Panc1 (cell line): ENCODE measurements at places on chromosomes 4 and X.

GRCh38 chr4:83358410-83358809, 23.8 kb upstream of the HPSE start:
- H3K27me3 ChIP-seq: no peaks in the 10 kb centered on the region
- DNase-seq: no peak
- peak overlapping the region; percentile 46; the same call in 1 of the 2 replicates for H3K27ac ChIP-seq
- H3K4me1 ChIP-seq: peaks cover 19% of the 10 kb centered on the region
- H3K4me3 ChIP-seq: no peak overlapping the region

DNA sequence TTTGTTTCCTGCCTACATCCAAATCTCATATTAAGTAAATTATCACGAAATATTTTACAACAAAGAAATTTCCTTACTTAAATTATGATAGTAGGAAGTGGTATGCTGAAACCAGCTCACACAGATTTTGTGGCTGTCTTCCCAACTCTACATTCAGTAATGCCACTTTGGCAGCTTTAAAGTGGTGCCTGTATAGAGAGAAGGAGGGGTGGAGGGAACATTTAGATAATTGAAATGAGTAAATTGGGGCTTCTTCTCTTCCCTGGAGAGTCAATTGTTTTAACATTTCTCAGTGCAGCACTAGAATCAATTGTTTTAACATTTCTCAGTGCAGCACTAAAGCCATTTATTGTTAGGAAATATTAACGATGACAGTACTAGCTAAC, 1323.1 kb downstream of the PCDH7 start:
- no peaks in the 10 kb centered on the region for H3K27me3 ChIP-seq
- H3K4me3 ChIP-seq: no peak overlapping the region
- no peak for DNase-seq
- H3K4me1 ChIP-seq: no peaks in the 10 kb centered on the region
- no peaks in the 10 kb centered on the region for H3K36me3 ChIP-seq

- no peaks in the 10 kb centered on the region for H3K4me1 ChIP-seq
- no peaks in the 10 kb centered on the region for H3K36me3 ChIP-seq
- no peaks in the 10 kb centered on the region for H3K27me3 ChIP-seq
- H3K4me3 ChIP-seq: no peak overlapping the region
- no peak for DNase-seq
Measured at GRCh38 chr4:122423246-122423645, 33.3 kb downstream of the IL2 start.

DNA sequence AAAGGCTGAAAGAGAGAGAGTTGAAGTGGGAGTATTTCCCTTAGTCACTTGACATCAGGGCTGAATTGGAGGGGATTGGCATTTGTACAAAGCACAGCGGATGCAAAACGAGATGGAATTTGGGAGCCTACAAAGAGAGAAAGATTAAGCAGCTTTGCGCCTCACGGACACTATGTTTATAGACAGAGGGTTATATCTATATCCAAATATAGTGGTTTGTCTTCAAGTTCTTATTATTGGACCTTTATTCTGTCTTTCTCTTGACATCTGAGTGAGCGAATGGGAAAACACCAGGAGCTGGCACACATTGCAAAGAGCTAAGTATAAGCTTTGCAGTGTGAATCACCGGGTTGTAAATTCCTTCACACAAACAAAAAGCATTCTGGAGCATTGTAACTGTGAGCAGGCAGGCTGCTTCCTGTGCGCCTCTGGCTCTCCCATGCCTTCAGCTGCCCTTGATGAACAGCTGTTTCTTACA, 500.2 kb downstream of the STIM2 start:
- H3K27me3 ChIP-seq: no peaks in the 10 kb centered on the region
- no peaks in the 10 kb centered on the region for H3K4me1 ChIP-seq
- no peaks in the 10 kb centered on the region for H3K36me3 ChIP-seq
- H3K27ac ChIP-seq: no peak overlapping the region

- no peak overlapping the region for H3K27ac ChIP-seq
- H3K4me1 ChIP-seq: no peaks in the 10 kb centered on the region
- no peaks in the 10 kb centered on the region for H3K27me3 ChIP-seq
- H3K4me3 ChIP-seq: no peak overlapping the region
Measured at GRCh38 chrX:134525086-134525792, 65.3 kb downstream of the HPRT1 start.

- H3K27me3 ChIP-seq: no peaks in the 10 kb centered on the region
- no peak for DNase-seq
- H3K4me3 ChIP-seq: no peak overlapping the region
- H3K36me3 ChIP-seq: no peaks in the 10 kb centered on the region
- H3K27ac ChIP-seq: no peak overlapping the region
- H3K4me1 ChIP-seq: no peaks in the 10 kb centered on the region
Measured at GRCh38 chr4:185298728-185299430, 89.5 kb downstream of the SNX25 start.

DNA sequence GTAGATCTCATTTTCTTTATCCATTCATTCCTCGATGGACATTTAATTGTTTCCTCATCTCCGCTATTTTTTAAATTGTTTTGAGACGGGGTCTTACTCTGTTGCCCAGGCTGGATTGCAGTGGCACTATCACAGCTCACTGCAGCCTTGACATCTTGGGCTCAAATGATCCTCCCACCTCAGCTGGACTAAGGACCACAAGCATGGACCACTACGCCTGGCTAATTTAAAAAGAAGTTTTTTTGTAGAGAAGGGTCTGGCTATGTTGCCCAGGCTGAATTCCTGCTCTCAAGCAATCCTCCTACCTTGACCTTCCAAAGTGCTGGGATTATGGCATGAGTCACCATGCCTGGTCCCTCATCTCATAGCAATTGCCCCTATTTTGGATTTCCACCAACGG, 7.0 kb upstream of the TRIML1 start:
- DNase-seq: no peak
- H3K4me1 ChIP-seq: no peaks in the 10 kb centered on the region
- no peak overlapping the region for H3K4me3 ChIP-seq
- no peaks in the 10 kb centered on the region for H3K36me3 ChIP-seq
- H3K27ac ChIP-seq: no peak overlapping the region
- no peaks in the 10 kb centered on the region for H3K27me3 ChIP-seq

DNA sequence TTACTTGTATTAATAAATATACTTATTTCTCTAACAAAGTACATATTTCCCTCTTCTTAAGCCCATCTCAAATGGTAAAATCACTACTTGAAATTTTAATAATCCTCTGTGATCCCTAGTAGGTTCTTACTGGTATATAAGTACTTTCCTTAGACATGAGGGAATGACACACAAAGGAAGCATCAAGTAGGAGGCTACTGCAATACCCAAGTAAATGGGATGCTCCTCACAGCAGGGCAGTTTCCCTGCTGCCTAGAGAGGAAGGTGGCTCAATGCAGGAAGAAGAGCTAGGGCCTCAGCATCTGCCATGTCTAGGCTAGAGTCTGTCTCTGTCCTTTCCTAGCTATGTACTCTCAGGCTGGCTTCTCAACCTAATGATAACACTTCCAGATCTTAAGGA, 122.1 kb upstream of the DIPK2B start:
- peak; percentile 27 for DNase-seq
- no peaks in the 10 kb centered on the region for H3K27me3 ChIP-seq
- no peaks in the 10 kb centered on the region for H3K4me1 ChIP-seq
- no peaks in the 10 kb centered on the region for H3K36me3 ChIP-seq

DNA sequence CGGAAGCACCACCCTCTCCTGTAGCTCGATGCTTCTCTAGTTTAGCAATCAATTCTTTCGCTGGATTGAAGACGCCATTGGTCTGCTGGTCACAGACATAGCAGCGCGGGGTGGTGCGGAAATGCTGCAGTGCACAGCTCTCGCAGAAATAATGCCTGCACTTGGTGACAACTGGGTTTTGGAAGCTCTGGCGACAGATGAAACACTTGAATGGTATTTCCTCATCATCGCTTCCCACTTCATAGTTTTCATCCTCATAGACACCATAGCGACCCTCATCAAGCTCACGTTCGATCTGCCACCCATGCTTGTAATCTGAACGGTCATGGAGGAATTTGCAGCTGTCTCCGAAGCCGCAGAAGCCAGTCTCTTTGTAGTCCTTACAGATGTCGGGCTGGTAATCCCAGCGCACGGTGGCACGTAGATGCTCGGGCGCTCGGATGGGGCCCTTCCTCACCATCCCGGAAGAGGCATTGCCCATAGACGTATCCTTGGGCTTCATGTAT, 854 bp downstream of the RNF113A start:
- H3K4me1 ChIP-seq: peaks cover 12% of the 10 kb centered on the region
- DNase-seq: no peak
- peak overlapping the region; percentile 88 for H3K27ac ChIP-seq
- no peaks in the 10 kb centered on the region for H3K27me3 ChIP-seq

DNA sequence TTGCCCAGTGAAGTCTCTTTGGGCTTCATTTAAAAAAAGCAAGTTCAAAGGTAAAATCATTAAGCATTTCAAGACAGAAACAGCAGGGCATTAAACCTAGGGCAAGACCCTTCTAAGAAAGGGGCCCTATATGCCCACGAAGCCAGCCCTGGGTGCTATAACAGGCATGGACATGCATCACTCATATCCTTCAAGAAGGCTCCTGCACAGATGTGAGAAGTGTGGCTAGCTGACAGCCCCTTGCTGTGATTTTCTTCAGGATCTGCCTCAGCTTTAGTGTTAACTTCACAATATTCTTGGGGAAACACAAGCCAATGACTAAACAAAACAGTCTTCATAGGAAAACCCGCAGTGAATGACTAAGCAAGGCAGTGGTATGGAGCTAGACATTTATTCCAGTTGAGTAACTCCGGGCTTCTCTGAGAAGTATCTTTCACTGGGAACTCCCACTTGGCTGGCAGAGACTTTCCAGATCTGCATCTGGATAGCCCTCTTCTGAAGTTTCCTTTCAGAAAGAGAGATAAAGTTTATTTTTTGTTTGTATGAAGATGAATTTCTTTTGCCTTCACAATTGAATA, 11.9 kb upstream of the MAOA start:
- no peak overlapping the region for H3K4me3 ChIP-seq
- H3K36me3 ChIP-seq: no peaks in the 10 kb centered on the region
- no peaks in the 10 kb centered on the region for H3K4me1 ChIP-seq
- no peak for DNase-seq

GRCh38 chrX:111165902-111166301, 69.9 kb downstream of the PAK3 start:
- no peaks in the 10 kb centered on the region for H3K36me3 ChIP-seq
- no peak for DNase-seq
- H3K27ac ChIP-seq: no peak overlapping the region
- H3K27me3 ChIP-seq: no peaks in the 10 kb centered on the region
- no peaks in the 10 kb centered on the region for H3K4me1 ChIP-seq

DNA sequence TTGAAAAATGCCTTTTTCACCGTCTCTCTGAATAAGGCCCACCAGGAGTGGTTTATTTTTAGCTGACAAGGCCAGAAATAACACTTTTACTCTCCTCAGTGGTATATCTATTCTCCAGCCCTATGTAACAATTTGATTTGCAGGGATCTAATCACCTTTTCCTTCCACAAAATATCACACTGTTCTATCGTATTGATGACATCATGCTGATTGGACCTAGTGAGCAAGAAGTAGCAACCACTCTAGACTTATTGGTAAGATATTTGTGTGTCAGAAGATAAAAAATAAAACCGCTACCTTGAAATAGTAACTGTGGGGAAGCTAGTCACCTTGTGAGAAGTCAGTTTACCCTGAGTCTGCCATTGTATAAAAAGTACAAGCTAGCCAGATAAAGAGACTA, 27.7 kb downstream of the AGTR2 start:
- no peaks in the 10 kb centered on the region for H3K4me1 ChIP-seq
- no peaks in the 10 kb centered on the region for H3K27me3 ChIP-seq
- no peaks in the 10 kb centered on the region for H3K36me3 ChIP-seq

GRCh38 chr4:179145746-179146525, 1703.7 kb upstream of the AGA start:
- H3K27ac ChIP-seq: no peak overlapping the region
- no peaks in the 10 kb centered on the region for H3K4me1 ChIP-seq
- no peaks in the 10 kb centered on the region for H3K27me3 ChIP-seq
- DNase-seq: no peak
- no peak overlapping the region for H3K4me3 ChIP-seq

DNA sequence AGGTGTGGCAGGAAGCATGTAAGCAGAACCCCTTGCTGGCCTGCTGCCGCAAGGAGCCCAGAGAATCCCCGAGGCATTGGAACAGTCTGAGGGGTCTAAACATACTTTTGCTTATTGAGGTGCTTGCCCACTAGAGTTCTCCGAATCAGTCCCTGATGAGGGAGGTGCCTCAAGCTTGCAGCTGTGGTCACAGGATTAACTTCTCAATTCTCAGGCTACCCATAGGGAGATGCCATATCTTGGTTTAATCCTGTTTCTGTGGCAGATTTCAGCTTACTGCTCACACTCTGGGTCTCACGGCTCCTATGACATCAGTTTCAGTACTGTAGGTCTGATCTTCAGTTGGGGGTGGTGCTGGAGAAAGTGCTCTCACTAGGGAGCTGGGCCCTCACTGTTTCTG, 39.9 kb downstream of the CCNG2 start:
- DNase-seq: no peak
- no peak overlapping the region for H3K27ac ChIP-seq
- peaks cover 2% of the 10 kb centered on the region for H3K27me3 ChIP-seq
- H3K36me3 ChIP-seq: no peaks in the 10 kb centered on the region
- H3K4me3 ChIP-seq: no peak overlapping the region

DNA sequence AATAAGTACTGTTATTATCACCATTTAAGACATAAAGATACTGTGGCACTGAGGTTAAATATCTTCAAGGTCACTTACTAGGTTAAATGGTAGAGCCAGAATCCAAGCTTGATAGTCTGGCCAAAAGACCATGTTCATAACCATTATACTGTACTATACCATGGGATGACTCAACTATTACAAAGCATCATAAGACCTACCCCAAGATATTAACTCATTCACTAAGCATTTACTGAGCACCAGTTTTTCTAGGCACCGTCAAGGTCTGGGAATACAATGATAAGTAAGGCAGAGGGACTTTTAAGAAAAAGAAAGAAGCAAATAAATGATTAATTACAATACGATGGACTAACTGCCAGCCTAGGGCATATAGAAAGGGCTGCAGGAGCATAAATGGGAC, 95.5 kb upstream of the KCTD8 start:
- H3K27ac ChIP-seq: no peak overlapping the region
- no peaks in the 10 kb centered on the region for H3K36me3 ChIP-seq
- H3K4me3 ChIP-seq: no peak overlapping the region
- H3K4me1 ChIP-seq: no peaks in the 10 kb centered on the region
- no peaks in the 10 kb centered on the region for H3K27me3 ChIP-seq

- H3K27ac ChIP-seq: no peak overlapping the region
- H3K27me3 ChIP-seq: no peaks in the 10 kb centered on the region
Measured at GRCh38 chr4:124943145-124943889, 230.8 kb upstream of the ANKRD50 start.

GRCh38 chrX:114959729-114960128, 57.7 kb downstream of the IL13RA2 start:
- no peak overlapping the region for H3K4me3 ChIP-seq
- DNase-seq: peak; percentile 1
